ENCODE measurements at places on chromosomes 1 and 21.
A peak's percentile ranks its signal among the peaks of the same experiment; 100 is the strongest.

- DNase-seq, result no peak
Measured at GRCh38 chr1:212977781-212978645, 27.7 kb downstream of the VASH2 start.

GRCh38 chr21:27190601-27191000 lies 223.7 kb upstream of the ADAMTS5 start:
- DNase-seq, result no peak

DNA sequence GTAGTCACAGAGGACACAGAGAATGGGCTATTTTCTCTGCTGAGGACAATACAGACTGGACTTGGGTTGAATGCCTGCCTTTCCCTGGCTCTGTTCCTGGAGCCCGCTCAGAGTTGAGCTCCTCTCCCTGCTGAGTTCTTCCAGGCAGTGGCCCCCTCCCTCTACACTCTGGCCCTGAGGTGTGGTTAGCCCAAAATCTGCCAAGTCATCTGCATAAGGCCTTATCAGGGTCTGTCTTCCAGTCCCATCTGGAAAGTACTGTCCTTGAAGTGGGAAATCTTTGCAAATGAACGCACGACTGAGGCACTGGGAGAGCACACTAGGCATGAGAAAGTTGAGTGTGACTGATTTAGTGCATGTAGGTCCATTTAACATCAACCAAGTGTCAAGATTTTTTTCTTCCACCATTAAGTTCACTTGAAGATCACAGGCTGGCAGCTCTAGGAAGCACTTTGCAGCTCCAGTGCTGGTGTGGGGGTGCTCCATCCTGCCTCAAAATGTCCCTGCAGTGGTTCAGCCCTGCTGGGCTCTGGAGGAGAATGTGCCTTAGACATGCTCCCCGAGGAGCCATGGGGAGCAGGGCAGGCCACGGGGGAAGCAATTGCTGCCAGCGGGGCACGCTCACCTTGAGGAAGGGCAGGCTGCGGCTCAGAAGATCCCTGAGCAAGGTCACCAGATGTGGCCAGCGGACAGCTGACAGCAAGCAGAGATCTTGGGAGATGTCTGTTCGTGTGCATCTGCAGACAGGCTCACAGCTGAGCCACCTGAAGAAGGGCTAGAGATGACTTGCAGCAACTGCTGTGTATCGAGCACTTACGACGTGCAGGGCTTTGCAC lies 41.5 kb downstream of the IER5 start:
- DNase-seq, result peak; percentile 73

DNA sequence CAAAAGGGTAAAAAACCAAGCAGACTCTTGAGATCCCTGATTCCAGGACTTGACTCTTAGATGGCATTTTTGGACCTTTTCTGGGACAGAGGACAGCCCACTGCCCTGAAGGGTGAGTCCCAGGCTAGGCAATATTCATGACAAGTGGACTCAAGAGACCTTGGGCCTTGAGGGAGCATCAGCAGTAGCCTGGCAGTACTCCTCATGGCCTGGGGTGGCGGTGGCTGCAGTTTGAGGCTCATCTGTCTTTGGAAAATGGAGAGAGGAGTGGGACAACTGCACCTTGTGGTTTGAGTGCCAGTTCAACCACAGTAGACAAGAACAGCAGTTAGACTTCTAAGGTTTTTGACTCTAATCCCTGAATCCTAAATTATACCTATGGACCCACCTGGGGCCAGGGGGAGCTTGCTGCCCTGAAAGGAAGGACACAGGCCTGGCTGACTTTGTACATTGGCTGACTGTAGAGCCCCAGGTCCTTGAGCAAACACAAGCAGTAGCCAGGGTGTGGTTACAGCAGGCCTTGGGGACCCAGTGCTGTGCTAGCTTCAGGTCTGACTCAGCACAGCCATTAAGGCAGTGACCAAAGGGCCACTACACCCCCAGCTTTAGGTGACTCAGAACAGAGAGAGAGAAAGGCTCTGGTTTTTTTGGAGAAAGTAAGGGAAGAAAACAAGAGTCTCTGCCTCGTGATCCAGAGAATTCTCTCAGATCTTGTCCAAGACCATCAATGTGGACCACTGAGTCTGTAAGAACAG lies 1023.2 kb downstream of the KCNT2 start:
- no peak for DNase-seq

GRCh38 chr1:33743221-33743998 lies 120.5 kb upstream of the HMGB4 start:
- DNase-seq, result no peak

DNA sequence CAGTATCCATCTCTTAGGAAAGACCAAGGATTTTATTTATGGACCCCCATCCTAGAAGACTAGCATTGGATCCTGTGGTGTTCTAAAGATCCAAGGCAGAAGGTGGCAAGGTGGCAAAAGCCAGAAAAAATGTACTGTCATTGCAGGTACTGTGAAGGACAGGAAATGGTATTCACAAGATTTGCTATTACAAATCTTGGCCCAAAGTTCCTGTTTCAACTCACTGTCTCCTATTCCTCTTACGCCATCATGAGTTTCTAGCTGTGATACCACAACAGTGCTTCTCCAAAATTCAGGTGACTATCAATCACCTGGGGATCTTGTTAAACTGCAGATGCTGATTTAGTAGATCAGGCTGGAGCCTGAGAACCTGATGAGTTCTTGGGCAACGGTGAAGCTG lies 21.4 kb downstream of the ACP6 start:
- DNase-seq, result no peak

DNA sequence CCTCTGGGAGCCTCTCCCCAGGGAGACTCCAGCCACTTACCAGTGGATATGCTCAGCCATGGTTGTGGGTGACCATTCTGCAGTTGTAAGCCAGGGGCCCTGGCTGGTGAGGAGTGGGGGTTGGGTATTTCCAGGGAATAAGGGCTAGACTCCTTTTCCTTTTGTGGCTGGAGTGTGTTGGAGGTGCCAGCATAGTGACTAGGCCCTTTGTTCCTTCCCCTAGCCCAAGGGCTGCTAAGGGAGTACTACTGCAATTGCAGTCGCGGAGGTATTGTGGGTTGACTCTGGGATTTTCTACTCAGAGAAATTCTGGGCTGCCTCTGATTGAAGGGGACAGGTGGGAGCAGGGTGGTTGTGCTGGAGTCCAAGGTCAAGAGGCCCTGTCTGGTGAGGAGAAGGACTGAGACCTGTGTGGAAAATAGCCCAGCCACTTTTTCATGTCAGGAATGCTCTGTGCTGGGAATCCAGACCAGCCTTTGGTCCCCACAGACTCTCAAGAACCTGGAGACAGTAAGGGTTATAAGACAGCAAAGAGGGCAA lies 43.1 kb downstream of the MROH9 start:
- DNase-seq, result no peak

- no peak for DNase-seq
Measured at GRCh38 chr1:175193527-175193910, 943 bp upstream of the KIAA0040 start.
